ENCODE measurements at places on chromosomes 13 and 19.

DNA sequence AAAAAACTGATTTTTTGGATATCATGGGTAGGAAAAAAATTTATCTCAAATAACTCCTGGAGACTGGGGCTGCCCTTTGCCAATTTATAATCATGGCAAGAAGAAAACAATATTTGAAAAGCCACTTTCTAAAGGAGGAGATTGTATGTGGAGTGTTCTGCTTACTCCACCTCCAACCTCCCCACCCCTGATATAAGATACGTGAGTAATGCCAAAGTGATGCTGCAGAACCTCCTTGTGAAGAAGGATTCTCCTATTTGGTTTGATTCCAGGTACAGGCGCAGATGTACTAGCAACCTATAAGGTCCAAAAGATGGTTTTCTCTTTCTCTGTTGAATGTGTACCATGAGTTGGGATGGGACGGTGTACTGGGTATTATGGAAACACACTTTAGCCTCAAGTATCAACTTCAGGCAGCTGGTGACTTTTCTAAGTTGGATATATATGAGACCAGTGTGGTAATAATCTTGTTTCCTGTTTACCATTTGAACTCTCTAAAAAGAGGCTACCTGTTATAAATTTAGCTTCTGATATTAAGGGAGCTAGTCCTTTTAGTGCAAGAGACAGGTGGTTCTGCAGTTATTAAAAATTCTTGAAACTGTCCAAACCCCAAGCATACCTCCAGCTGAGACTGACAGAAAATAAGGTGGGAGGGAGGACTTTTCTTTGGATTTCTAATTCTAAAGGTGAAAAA, 724.0 kb upstream of the MIR17HG start:
- DNase-seq, result no peak

- no peak for DNase-seq
Observed at GRCh38 chr13:49216334-49216733, 3.8 kb upstream of the MLNR start.

GRCh38 chr19:57615346-57615745, 1.3 kb downstream of the ZNF134 start:
- no peak for DNase-seq

- no peak for DNase-seq
Observed at GRCh38 chr19:51145916-51146493, 3.9 kb downstream of the SIGLEC7 start.

DNA sequence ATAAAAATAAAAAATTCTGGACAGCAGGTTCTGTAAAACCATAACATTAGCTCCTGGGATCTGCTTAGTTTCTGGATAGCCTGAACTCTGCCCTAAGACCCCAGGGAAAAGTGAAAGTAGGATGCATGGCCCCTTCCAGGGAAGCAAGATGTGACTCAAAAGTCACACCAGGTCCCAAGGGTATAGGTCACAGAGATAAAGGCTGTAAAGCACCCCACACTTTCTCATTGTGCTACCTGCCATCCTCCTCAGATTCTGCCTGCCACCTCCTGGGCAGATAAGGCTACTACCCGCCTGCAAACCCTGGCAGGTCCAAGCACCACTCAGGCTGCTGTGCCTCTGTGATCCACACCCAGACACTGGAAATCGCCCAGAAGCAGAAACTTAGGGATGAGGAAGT, 20.6 kb downstream of the FFAR2 start:
- peak; percentile 61 for DNase-seq

- DNase-seq, result no peak
Observed at GRCh38 chr19:1911995-1912394, 6.8 kb downstream of the ADAT3 start.
